ENCODE measurements at places on chromosomes 4 and X. TPM values are rescaled to one million over a fixed set of nuclear protein-coding genes. Genes with fewer than 3 reads are reported as not detected.

The FRMPD4 gene
- total RNA-seq = not detected

The KIT gene
- not detected for total RNA-seq

The ATP11C gene
- 28.2 TPM for total RNA-seq

The SUPT20HL2 gene
- not detected for total RNA-seq

The UBE2D3 gene
- 538 TPM for total RNA-seq

The TMEM154 gene
- 0.22 TPM for total RNA-seq

The SOD3 gene
- not detected for total RNA-seq

The BMPR1B gene
- total RNA-seq = not detected

The PLXNB3 gene
- total RNA-seq = not detected

The CLDN22 gene
- total RNA-seq = not detected

The POU3F4 gene
- total RNA-seq = not detected

The SPANXB1 gene
- total RNA-seq = not detected

The PNMA3 gene
- total RNA-seq = not detected

The MAP3K15 gene
- not detected for total RNA-seq

The GATA1 gene
- total RNA-seq = not detected

The EMD gene
- total RNA-seq = 20.7 TPM

The MAB21L2 gene
- total RNA-seq = not detected

The LRRC66 gene
- 0.29 TPM for total RNA-seq

The ASB5 gene
- not detected for total RNA-seq

Data from Karpas-422 (cell line).